ENCODE measurements at places on chromosomes 3 and 15.

GRCh38 chr3:110362751-110363150 is 708.9 kb upstream of the NECTIN3 start:
- DNase-seq: no peak

DNA sequence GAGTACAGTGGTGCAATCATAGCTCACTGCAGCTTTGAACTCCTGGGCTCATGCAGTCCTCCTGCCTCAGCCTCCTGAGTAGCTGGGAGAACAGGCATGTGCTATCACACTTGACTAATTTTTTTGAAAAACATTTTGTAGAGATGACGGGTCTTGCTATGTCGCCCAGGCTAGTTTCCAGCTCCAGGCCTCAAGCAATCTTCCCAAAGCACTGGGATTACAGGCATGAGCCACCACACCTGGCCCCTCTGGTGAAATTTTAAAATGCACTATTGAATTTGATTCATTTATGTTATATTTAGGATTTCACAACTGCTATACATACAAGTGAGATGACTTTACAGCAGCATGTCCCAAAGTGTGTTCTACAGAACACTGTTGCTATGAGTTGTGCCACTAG is 50.8 kb upstream of the TPM1 start:
- DNase-seq: no peak

DNA sequence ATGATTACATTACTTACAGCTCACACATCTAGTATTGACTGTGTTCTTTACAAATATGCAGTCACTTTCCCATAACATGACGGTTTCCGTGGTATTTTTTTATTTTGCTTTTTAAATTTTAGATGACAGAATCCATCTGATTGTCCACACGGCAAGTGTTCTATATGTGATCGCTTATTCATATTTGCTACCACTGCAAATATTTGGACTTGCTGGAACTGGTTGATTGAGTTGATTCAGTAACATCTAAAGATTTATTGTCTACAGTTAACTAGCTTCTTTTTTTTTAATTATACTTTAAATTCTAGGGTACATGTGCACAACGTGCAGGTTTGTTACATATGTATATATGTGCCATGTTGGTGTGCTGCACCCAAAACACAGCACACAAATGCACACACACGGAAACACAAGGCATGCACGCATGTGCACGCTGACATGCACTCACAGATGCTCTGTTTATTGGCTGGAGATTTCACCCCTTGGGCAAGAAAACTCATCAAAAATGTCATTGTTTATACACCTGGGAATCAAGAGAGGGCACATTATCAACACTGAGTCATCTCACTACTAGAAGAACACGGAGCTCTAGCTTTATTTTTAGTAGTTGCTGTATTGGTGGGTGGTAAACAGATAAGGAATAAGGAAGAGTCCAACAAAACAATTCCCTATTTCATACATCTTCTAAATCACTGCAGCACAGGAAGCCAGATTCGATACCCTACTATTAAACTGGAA is 16.4 kb downstream of the ARRDC4 start:
- no peak for DNase-seq

GRCh38 chr15:69587723-69588426 is 135.3 kb downstream of the RPLP1 start:
- no peak for DNase-seq

DNA sequence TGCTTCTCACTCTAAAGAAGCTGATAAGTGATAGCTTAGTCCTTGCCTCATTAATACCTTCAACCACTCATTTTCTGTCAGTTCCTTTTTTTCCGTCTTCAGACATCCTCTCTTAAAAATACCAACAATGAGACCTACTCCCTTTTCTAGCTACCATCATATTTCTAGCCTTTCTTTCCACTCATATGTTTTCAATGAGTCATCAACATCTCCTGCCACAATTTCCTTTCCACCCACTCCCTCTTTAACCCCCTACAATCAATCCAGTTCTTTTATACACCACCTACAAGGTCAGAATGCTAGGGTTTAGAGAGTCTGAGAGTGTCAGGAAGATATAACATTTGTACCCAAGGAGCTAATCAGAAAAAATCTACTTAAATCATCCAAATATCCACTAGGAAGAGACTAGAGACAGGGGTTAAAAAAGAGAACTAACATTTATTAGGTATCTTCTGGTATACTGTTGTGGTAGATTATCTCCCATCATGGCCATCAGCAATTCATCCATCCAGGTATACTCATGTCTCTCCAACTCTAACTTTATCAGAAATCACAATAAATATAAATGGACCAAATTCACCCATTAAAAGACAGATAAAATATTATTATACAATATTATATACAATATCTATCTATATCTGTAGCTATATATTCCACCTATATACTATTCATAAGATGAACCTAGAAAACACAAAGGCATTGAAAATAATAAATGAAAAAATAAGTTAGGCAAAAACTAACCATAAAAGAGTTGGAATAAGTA is 42.5 kb downstream of the MYLK start:
- DNase-seq: no peak

- no peak for DNase-seq
Observed at GRCh38 chr15:40731034-40731433, 24.0 kb downstream of the RMDN3 start.

DNA sequence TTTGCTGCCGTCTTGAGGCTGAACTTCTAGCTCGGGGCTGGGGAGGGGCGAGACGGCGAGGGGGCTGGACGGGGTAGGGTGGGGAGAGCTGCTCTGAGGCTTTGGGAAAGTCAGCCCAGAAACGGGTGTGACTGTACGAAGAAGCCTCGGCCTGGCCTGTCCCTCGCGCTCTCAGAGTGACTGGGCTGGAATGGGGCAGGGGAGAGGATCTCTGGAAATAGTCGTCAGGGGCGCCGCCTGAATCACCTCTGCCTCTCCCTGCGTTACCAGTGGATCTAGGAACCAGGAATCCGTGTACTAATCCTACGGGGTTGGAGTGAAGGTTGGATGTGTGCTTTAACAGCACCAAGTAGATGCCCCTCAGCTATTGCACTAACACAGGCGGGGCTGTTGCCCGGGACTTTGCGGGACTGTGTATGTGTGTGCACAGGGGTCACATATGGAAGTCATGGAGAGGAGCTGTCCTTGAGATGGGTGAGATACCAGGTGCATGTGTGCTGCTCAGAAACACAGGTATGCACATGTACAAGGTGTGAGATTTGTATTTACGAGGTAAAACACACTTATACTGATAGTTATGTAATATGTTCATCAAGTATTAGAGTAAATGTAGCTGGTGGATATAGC is 591 bp downstream of the FOXL2NB start:
- no peak for DNase-seq

DNA sequence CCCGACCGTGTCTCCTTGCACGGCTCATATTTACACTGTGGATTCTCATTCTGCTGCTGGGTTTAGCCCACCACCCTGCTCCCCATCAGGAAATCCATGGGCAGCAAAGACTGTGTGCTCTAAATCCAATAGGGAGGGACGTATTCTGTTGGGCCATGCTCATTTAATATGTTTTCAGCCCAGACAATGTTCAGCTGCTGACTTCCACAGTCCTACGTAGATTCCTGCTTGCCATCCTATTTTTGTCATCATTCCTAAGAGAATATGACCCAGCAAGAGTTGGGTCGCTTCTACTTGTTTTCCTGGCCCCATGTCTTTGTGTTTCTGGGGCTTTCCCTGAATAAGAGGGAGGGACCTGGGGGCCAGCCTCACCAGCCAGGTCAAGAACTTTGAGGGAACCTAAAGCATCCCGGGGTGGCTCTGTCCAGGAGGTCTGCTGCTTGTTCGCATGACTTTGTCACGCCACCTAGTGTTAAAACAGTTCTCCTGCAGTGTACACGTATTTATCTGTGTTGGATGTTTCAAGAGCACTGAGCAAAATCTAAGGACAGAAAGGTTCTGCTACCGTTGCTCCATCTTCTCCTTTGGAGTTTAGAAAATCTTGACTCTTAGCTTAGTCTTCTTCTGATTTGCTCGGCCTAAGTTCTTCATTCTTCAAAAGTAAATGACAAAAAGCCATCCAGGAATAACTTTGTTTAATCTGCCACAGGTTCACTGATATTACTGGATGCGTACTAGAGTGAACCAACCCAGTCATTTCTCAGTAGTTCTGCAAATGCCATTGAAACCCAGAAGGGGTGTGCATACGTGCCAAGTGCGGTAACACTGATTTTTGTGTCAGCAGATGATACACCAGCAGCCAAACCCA is 79.8 kb upstream of the NR2E3 start:
- peak; percentile 63 for DNase-seq

DNA sequence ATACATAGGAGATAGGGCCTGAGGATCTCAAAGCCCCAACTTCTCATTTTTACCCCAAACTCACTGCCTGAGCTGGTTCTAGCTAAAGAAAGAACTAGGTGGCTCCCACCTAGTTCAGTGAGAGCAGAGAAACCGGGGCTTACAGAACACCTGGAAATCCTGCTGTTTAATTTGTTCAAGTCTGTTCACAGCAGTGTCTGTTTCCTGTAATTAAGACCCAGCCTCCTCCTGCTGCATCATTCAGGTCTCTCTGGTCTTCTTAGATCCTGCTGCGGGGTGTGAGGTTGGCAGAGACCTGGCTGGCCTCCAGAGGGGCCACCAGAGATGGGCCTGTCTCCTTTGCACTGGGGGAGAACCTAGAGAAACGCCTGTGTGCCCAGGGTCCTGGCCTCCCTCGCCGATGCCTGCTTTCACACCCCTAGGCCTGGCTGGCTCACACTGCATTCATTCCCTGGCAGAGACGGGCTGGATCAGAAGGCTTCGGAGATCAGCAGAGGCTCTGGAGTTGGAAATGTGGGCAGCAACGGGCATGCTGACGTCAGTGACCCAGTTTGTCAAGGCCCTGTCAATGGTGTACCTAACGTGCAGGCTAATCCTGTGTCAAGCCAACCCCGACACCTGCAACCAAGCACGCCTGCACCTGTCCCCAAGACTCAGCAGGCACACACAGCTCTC is 4.9 kb upstream of the CHRNA3 start:
- DNase-seq: no peak

- DNase-seq: no peak
Observed at GRCh38 chr3:126102011-126102410, 18.1 kb upstream of the SLC41A3 start.

GRCh38 chr3:51929420-51930003 is 12.2 kb downstream of the RRP9 start:
- no peak for DNase-seq

DNA sequence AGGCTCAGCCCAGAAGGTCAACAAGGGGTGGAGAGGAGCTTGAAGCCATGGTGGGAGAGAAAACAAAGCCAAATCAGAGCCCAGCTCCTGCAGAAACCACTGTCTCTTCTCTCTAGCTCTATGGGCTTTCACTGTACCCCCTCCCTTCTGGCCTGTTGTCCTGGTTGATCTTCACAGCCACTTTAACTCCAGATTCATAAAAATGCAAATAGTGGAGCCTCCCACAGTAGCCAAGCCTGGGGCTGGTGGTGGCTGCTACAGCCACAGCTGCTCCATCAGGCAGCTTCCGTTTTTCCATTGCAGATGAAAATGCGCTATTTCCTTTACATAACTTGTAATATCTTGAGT is 20.7 kb upstream of the CAV3 start:
- DNase-seq: no peak

DNA sequence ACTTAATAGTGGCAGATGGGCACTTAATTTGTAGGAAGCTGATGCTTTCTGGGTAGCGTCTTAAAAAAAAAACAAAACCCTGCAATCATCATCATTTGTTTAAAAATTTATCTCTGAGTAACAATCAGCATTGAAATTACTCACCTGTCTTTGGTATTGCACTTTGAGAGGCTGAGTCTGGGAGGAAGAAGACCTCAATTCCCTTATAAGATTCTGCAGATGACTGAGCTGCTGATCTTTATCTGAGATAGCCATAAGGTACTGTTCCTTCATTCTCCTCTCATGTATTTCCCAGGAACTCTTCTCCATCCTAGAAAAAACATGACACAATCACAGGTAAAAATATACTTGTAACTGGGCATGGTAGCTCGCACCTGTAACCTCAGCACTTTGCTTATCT is 16.4 kb upstream of the HCLS1 start:
- DNase-seq: no peak
